ENCODE measurements at places on chromosomes 13 and 19. TPM values are rescaled to one million over a fixed set of nuclear protein-coding genes. Genes with fewer than 3 reads are reported as not detected.
A peak's percentile ranks its signal among the peaks of the same experiment; 100 is the strongest.

- H3K27ac ChIP-seq: no peak overlapping the region
- no peak for DNase-seq
- H3K4me3 ChIP-seq: no peak overlapping the region
- H3K27me3 ChIP-seq: no peaks in the 10 kb centered on the region
These were observed 530.4 kb downstream of the DIAPH3 start for GRCh38 chr13:59633290-59633689.

DNA sequence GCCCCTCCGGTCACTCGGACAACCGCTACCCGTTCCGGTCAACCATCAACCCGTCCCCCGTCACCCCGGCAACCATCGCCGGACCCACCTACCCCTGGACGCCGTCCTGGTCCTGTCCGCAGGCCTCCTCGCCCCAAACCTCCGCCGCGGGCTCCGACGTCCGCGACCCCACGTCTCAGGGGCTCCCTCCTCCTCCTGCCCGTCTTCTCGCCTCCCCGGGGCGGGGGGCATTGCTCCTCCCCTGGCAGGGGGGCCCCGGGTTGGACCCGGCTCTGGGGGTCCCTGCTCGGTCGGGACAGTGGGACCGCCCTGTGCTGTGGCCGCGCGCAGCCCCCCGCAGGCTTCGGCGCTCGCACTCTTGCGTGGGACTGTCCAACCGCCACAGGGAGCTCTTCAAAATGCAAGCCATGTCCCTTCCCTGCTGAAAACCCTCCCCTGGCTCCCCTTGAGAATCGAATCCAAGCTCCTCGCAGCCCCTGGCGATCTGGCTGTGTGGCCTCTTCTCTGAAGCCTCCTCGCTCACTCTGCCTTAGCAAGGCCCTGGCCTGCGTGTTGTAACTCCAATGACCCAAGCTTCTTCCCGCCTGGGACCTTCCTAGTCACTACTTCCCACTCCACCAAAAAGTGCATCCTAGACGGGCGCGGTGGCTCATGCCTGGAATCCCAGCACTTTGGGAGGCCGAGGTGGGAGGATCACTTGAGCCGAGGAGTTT, 8.4 kb downstream of the EPHX3 start:
- H3K4me3 ChIP-seq: peak overlapping the region; percentile 46
- peaks cover 54% of the 10 kb centered on the region for H3K27me3 ChIP-seq

CKAP2 gene
- total RNA-seq: 9.0 TPM

ZNF223 gene
- total RNA-seq: 6.8 TPM

SSC5D gene
- 1.3 TPM for total RNA-seq

Data from T-cell (primary cell).